IMR-90 (cell line): ENCODE measurements at places on chromosomes 1 and 21. TPM values are rescaled to one million over a fixed set of nuclear protein-coding genes. Genes with fewer than 3 reads are reported as not detected.

Gene USH2A
- total RNA-seq = under 0.01 TPM in 2 replicates

Gene PRDM16
- total RNA-seq = not detected in 2 replicates

Gene PCP4L1
- not detected in 2 replicates for total RNA-seq

Gene PLD5
- not detected in 2 replicates for total RNA-seq

Gene CLDN17
- not detected in 2 replicates for total RNA-seq

Gene SH2D1B
- total RNA-seq = 0.18 TPM in 1 of 2 replicates, not detected in the other

Gene HRNR
- not detected in 2 replicates for total RNA-seq

Gene TPTE
- not detected in 2 replicates for total RNA-seq

Gene ZNF683
- total RNA-seq = not detected in 2 replicates

Gene ADAMTS4
- total RNA-seq = 0.28 and 0.72 TPM in 2 replicates

Gene IFI44L
- total RNA-seq = 0.18 and 0.28 TPM in 2 replicates

Gene MAN1C1
- 2.5 and 3.2 TPM in 2 replicates for total RNA-seq
